Endodermal cell (in vitro differentiated cells): ENCODE measurements at places on chromosomes 3 and 15. TPM values are rescaled to one million over a fixed set of nuclear protein-coding genes. Genes with fewer than 3 reads are reported as not detected.

SPATA16 gene
- not detected in 2 replicates for total RNA-seq

LARP6 gene
- 23.1 to 28.9 TPM (median 24.9 TPM) in 3 replicates for total RNA-seq

CLDN1 gene
- 8.7 to 61.2 TPM (median 9.2 TPM) in 3 replicates for total RNA-seq

ITPKA gene
- total RNA-seq = 0.56 and 0.75 TPM in 2 replicates

COMMD4 gene
- total RNA-seq = 146 and 153 TPM in 2 replicates

DNA sequence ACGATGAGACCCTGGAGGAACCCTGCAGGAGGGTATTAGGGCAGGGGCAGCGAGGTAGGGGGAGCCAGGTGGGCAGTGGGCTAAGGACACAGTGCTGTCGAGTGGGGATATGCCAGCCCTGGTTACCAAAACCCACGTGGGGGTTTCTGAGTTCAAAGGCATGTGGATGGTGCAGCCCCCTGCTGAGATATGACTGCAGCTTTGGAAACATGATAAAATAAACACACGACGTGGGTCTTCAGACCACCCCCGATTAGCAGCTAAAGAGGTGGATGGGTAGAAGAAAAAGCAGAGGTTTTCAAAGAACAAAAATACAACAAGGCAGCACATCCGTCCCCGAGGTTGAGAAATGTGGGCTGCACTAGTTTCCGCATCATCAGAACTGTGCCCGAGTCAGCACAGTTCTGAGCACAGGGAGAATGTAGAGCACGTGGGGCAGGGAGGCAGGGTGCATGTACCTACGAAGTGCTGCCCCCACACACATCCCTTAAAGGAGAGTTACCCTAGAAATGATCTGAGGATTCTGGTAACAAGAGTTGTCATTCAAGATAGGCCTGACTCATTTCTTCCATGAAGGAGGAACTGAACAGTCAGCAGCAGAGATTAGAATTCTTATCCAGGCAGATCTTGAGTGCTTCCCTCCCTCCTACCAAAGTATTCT, 121.3 kb downstream of the RPLP1 start:
- H3K4me3 ChIP-seq = no peak overlapping the region
- DNase-seq = no peak
- no peak overlapping the region for H3K27ac ChIP-seq
- no peaks in the 10 kb centered on the region for H3K36me3 ChIP-seq

DNA sequence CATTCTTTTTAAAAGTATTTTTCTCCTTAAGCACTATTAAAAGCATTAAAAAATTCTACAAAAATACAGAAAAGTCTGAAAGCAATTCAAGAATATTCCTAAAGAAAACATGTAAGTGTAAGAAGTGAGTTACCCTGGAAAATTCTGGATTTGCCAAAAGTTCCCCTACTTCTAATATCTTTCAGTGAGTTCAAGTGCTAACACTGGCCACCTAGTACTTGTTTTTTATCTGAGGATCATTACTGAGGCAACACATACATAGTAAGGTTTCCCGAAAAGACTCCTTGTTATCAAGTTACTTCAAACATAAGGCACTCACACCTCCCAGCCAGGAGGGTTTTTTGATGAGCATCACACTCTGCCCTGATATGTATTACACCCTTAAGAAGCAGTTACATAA, 158.4 kb downstream of the TIGIT start:
- DNase-seq = no peak
- no peaks in the 10 kb centered on the region for H3K4me1 ChIP-seq
- no peaks in the 10 kb centered on the region for H3K36me3 ChIP-seq
- no peak overlapping the region for H3K4me3 ChIP-seq

- DNase-seq = no peak
- H3K27ac ChIP-seq = no peak overlapping the region
- peaks cover 7% of the 10 kb centered on the region for H3K27me3 ChIP-seq
- H3K36me3 ChIP-seq = no peaks in the 10 kb centered on the region
- H3K4me3 ChIP-seq = no peak overlapping the region
These were observed 120.9 kb downstream of the ZMAT3 start for GRCh38 chr3:178950676-178951075.

- no peaks in the 10 kb centered on the region for H3K27me3 ChIP-seq
- H3K4me3 ChIP-seq = no peak overlapping the region
- H3K4me1 ChIP-seq = no peaks in the 10 kb centered on the region
- peaks cover 19% of the 10 kb centered on the region for H3K36me3 ChIP-seq
- DNase-seq = no peak
- H3K27ac ChIP-seq = no peak overlapping the region
These were observed 10.4 kb downstream of the TEX264 start for GRCh38 chr3:51681453-51681852.

GRCh38 chr15:79035111-79035601, 55.4 kb downstream of the RASGRF1 start:
- peak; percentile 77 for DNase-seq
- no peaks in the 10 kb centered on the region for H3K27me3 ChIP-seq
- H3K36me3 ChIP-seq = no peaks in the 10 kb centered on the region
- no peak overlapping the region for H3K27ac ChIP-seq
- H3K4me1 ChIP-seq = no peaks in the 10 kb centered on the region
- H3K4me3 ChIP-seq = no peak overlapping the region

- no peak overlapping the region for H3K27ac ChIP-seq
- H3K4me1 ChIP-seq = no peaks in the 10 kb centered on the region
- no peaks in the 10 kb centered on the region for H3K36me3 ChIP-seq
- no peak overlapping the region for H3K4me3 ChIP-seq
- H3K27me3 ChIP-seq = no peaks in the 10 kb centered on the region
- DNase-seq = peak; percentile 75
These were observed 28.0 kb downstream of the LSM3 start for GRCh38 chr3:14206548-14207177.

DNA sequence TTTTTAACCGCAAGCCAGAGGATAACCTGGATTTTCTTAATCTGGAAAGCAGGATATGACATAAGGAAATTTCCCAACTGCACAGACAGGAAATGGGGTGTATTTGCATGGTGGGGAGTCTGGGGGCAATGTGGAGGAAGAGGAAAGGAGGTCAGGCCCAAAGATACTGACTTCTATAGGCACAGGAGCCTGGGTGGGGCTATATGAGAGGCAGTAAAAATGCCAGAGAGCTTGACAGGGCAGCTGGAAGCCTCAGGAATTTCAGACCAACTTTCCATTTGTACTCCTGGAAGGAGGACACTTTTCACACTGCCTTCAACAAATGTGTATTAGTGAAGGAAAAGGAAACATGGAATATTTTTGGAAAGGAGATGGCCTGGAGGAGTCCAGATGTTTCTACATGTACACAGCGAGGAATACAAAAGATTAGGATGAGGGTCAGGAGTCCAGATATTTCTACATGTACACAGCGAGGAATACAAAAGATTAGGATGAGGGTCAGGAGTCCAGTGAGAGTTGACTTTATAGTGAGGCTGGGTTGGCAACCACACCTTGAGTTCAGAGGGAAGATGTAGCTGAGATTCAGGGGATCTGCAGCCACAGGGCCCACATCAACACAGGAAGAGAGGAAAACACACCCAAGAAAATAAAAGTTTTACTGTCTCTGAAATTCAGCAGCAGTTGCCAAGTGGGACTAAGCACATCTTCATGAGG, 111.9 kb upstream of the PTPRG start:
- no peak overlapping the region for H3K4me3 ChIP-seq
- H3K27ac ChIP-seq = no peak overlapping the region
- DNase-seq = no peak
- H3K4me1 ChIP-seq = no peaks in the 10 kb centered on the region

DNA sequence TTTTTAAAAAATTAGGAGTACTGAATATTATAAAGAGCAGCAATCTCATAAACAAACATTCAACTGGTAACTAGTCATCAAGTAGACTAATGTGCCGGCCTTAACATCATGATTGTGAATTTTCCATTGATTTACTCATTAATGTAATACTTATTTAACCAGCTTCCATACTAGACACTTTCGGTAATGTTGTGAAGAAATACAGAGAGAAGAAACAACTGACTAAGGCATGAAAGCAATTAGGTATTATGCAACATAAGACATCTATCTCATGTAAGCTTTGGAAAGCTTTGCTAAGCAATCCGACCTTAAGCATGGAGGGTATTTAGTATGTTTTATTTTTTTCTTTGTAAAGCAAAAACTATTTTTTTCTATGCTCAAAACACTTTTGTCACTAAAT, 108.0 kb downstream of the IL1RAP start:
- no peak for DNase-seq
- H3K36me3 ChIP-seq = no peaks in the 10 kb centered on the region
- no peak overlapping the region for H3K27ac ChIP-seq
- H3K4me1 ChIP-seq = no peaks in the 10 kb centered on the region
- H3K27me3 ChIP-seq = no peaks in the 10 kb centered on the region
- H3K4me3 ChIP-seq = no peak overlapping the region
